ENCODE measurements at places on chromosomes 2 and 18.

DNA sequence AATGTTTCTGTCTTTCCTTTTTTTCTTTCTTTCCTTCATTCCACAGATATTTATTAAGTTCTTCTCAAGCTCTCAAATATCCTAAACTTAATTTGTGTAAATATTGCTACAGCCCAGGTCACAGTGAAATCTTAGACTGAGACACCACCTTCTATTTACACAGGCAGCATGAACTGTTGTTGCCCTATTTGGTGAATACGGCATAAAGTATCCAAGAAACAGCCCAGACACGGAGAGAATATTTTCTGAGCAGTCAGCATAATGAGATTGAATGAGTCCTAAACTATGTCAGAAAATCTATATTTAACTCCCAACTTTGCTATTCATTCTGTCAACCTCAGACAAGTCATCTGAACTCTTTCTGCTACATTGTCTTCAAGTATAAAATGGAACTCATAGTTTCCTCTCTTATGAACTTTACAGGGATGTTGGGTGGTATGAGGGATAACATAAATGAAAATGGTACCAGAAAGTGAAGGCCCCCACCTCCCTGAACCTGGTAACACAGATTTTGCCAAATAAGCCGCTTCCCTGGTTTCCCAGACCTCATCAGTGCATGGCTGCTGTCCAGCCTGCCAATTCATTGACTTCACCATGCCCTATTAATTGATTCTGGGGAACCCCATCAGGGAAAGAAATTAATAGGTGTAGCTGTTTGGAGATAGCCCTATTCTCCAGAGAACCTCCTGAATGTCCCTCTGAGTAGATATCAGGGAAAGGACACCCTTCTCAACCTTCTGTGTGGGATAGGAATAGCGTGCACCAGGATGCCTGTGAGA lies 235.9 kb downstream of the SETBP1 start:
- DNase-seq = no peak

DNA sequence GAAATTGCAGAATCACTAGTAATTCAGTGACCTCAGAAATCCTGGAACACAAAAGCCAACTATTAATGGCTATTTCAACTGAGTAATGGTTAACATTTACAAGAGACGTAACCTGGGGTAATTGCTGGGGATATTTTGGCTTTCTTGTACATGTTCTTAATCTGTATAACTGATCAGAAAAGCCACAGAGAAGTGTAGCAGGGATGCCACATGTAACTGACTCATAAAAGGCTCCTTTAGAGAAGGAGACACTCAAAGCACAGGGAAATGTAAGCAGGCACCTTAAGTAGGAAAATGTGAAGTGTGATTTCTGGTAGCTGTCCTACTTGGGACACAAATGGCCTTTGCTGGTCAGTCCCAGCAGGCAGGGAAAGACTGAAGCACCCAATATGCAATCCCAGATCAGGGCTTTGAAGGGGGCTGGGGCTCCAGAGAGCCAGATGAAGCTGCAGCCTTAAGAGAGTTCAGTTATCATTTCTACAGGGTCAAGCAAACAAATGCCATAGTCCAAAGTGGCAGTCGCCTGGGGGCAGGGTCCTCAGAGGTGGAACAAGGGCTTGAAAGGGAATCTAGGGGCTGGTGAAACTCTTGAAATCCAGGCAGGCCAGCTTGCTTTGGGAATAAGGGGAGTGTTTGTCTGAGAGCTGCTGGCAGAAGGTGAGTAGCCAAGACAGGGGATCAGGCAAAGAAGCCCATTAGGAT lies 7.2 kb upstream of the SPOPL start:
- no peak for DNase-seq

GRCh38 chr18:77529492-77530176 lies 280.0 kb downstream of the GALR1 start:
- DNase-seq = no peak

DNA sequence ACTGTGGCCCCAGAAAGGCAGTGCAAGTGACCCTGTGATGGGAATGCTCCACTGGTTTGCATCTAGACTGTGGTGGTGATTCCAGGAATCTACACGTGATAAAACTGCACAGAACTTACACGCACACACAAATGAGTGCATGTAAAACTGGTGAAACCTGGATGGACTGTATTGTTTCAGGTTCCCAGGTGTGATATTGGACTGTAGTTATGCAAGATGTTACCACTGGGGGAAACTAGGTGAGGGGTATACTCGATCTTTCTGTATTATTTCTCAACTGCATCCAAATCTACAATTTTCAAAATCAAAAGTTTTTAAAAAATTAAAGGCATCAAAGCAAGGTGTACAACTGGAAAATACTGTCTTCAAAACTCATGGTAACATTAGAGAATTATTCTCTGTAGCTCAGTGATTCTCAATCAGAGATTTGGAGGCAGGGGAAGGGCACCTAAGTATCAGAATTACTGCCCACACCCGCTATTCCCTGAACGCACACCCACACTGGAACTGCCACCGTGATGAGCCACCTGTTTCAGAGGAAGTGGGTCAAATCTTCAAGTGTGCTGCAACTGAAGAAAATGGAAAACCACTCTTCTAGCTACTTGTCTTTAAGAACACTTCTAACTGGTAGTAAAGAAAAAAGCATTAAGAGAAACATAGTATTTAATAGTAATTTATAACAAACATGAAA lies 26.7 kb downstream of the PTPN2 start:
- DNase-seq = no peak

DNA sequence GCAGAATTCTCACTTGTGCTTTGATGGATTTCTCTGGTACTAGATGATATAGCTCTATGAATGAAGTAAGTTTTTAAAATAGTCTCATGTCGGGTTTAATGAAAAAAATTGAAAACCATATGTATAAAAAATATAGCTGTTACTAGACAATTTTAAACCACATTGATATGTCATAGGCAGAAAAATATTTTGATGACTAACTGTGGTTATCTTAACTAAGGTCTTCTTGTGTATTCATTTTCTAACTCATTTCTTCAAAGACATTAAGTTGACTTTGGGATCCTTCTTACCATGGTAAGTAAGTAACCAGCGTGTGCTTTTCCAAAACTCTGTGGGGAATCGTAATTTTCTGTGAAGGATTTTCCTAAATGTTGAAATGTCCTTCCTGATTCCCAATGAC lies 160.9 kb upstream of the COL3A1 start:
- no peak for DNase-seq

GRCh38 chr2:176139661-176140512 lies 10.4 kb downstream of the HOXD8 start:
- no peak for DNase-seq

GRCh38 chr2:162073888-162074631 lies at the start of gene DPP4:
TSS of gene DPP4 (minus strand) at chr2:162074215. CDS start at chr2:162073981, 234 bp downstream.
- no peak for DNase-seq

DNA sequence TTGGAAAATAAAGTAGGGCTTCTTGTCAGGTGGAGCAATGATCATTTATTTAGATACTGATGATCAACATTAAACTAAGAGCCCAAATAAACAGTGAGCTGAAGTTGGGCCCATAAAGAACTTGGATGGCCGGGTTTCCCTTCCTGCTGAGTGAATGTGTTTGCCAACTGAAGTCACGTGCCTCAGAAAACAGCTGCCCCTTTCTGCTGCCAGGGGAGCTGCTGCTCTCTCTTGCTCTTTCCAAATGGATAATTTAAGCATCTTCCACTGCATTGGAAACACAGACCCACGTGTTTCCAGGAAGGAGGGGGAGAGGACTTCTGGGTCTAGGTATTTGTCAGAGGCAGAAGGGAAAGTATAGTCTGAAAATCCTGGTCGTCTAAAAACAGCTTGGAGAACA lies 22.9 kb upstream of the NCKAP5 start:
- DNase-seq = no peak

DNA sequence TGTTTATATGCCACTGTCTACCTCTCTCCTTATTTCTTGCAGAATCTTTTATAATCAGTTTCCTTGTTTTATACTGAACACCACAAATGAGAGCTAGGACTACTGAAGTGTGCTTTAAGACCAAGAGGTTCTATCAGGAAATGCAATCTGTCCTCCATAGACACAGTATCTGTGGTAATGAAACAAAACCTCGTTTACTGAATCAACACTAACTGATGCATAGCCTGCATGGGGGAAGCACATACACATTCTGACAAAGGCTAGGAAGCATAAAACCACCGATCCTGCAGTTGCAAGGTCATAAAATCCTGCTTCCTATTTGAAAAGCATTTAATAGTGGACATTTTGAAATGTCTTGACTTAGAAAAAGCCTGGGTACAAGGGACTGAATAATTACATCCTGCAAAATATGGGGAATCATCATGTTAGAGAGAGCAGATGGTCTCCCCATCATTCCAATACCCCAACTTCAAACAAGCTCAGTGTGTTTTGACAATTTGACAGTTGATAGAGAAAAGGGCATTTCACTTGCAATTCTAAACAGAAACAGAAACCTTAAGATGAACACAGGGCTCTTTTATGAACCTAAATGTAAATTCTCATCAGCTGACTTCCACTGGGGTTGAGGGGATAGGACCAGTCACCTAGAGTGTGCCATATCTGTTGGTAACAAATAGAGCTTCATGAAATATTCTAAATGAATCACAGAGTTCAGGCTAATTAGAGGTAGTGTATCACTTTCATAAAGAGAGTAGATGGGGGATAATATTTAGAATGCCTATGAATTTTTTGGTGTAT lies 1845.6 kb upstream of the PIK3C3 start:
- no peak for DNase-seq

- no peak for DNase-seq
These were observed 322.3 kb upstream of the VWC2L start for GRCh38 chr2:214088536-214088935.

DNA sequence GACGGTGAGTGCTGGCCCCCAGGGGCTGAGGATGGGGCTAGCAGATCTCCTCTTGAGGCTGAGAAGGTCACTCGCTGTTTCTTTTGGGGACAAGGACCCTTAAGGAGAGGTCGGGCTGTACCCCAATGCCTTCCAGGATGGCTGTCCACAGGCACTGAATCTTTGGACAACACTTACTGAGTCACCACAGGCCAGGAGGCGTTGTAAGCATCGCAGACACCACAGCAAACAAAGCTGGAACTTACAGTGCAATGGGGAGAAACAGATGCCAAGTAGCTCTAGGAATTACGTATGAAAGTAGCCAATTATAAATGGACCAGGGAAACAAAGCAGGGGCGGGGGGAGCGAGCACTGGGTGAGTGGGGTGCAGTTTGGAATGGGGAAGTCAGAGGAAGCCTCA lies 219.8 kb downstream of the GLI2 start:
- DNase-seq = no peak

DNA sequence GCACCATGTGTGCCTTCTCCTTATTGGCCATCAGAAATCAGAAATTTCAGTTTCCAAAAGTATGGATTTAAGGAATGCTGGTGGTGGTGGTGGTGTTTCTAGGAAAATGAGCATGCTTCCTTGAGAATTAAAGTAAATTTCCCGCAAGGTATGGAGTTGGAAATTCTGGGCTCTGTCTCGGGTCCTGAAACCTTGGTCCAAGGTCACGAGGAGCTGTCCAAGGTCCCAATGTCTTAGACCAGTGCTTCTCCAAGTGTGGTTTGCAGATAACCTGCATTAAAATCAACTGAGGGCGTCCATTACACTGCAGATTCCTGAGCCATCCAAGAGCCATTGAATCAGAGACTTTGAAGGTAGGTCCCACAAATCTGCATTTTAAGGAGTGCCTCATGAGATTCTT lies 210.9 kb upstream of the PKDCC start:
- DNase-seq = no peak

- no peak for DNase-seq
These were observed 23.2 kb upstream of the GPR17 start for GRCh38 chr2:127622561-127623387.

All from stimulated activated CD8-positive, alpha-beta memory T cell treated with anti-CD3 and anti-CD28 coated beads, Interleukin-15, amount 100 ng/mL, for 4 hours (primary cell).